Osteoblast (primary cell): ENCODE measurements at places on chromosomes 3 and 15. TPM values are rescaled to one million over a fixed set of nuclear protein-coding genes. Genes with fewer than 3 reads are reported as not detected.
A peak's percentile ranks its signal among the peaks of the same experiment; 100 is the strongest.

- DNase-seq = peak; percentile 86
These were observed 72.7 kb downstream of the FBLN2 start for GRCh38 chr3:13621381-13622221.

DNA sequence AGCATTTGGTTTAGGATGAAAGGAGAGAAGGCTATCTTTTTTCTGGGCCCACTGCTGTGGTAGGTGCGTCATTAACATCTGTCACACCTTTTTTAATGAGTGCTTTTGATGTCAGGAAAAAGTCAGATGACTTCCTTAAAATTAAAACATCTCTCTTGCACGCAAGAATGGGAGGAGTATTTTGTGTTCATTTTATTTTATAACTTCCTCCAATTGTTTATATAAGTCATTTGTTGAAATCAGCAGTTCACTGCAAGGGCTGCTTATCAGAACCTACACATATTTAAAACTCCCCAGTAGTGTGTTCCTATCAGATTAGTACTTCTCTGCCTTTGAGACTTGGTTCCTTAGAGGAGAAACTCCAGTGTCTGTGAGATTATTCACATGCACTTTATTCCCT is 143.8 kb downstream of the NEO1 start:
- DNase-seq = no peak

DNA sequence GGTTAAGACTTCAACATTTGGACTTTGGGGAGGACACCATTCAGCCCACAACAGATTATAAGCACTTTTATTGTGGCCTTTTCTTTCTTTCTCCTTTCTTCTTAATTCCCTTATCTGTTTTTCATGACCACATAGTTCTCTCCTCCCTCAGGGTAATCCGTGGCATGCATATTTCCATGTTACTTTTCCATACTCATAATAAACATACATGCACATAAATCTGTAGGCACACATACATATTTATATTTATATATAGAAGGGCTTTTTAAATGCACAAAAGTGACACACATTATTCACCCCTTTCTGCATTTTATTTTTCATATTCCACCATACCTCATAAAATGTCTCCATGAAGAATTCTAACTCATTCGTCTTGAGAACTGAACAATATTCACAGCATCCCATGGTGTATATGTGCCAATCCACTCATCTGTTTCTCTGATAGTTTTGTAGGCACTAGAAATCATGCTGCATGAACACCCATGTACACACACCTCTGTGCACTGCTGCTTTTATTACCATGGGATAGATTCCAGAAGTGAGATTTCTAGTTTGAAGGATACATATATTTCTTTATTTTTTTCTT is 38.1 kb upstream of the GADL1 start:
- DNase-seq = no peak

DNA sequence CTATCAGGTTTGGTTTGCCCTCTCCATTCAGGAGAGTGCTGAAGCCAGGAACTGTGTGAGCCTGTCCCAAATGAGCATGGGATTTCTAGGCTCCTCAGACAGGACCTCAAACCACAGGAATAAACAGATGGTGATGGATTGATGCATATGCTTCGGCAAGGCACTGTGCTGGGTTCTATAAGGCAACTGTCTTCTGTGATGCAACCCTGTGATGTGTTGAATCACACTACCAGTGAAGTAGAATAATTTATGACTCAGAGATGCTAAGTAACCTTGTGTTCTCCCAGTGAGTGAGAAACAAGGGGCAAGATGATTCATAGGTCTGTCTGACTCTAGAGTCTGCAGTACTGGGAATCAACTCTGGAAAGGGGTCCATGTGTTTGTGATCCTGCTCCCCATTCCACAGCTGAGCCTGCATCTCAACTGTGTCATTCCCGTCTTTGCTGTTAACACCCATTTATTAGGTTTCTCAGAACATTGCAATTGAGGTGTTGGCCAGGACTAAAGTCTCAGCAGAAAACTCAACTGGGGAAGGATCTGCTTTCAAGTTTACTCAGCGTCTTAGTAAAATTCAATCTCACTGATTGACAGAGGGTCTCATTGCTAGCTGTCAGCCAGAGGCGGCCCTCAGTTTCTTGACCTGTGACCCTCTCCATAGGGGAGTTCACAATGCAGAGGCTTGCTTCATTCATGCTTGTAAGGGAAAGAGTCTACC is 510.1 kb upstream of the CFAP20DC start:
- peak; percentile 91 for DNase-seq

- DNase-seq = no peak
These were observed 442.2 kb downstream of the SHQ1 start for GRCh38 chr3:72405943-72406566.

DNA sequence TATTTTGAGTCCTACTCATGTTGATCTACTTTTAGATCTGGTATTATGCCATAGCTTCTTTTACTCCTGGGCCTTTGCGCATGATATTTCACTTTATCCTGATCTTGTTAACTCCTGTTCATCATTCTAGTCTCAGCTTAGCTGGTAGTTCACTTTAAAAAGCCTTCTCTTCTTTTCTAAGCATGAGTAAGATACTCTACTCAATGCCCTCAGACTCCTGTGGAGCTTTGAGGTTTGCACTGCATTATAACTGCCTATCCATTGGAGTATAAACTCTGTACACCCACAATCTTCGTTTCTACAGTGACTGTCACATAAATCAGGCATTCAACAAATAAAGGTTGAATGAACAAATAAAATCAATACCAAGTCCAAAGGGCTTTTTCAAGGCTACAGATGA is 357.9 kb upstream of the KCNH8 start:
- DNase-seq = no peak

DNA sequence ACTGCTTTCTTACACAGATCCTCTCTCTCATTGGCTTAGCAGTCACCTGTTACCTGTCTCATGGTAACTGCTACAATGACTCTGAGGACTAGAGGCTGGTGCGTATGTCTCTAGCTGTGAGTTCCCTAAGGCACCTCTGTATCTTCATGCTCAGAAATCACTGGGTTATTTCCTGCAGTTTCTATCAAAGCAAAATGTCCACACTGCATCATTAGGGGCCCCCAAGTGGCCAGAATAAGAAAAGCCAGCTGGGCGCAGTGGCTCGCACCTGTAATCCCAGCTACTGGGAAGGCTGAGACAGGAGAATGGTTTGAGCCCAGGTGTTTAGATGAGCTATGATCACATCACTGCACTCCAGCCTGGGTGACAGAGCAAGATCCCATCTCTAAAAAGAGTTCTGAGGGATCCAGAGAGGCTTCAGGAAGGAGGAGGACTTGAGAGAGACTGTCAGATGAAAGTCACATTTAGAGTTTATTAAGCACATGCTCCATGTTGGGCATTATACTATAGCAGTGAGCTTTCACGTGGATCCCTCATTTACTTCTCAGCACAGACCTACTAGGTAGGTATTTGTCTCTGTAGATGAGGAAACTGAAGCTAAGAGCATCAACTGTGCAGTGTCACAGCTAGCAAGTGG is 2.3 kb upstream of the VPS18 start:
- peak; percentile 88 for DNase-seq

DNA sequence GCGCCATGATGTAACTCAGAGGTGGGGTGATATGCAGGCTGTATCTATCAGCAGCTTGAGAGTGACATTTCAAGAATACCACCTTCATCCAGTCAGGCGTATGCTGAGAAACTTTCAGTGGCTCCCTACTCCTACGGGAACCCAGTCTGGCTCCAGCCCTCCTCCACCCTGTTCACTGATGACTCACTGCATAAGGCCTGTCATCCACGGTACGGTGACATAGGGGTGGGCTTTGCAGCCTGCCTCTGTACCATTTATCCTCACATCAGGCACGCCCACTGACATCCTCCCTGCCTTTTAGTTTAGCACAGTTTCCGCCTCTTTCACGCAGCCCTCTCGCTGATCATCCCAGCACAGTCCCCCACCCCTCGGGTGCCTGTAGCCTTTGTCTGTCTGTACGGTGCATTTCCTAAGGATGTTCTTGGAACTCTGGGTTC is 11.7 kb downstream of the PXYLP1 start:
- no peak for DNase-seq

The CATSPER2 gene
- total RNA-seq = 1.1 and 3.8 TPM in 2 replicates

The HYAL1 gene
- total RNA-seq = under 0.01 and 0.59 TPM in 2 replicates

GRCh38 chr3:106161246-106161645 is 292.4 kb upstream of the CBLB start:
- DNase-seq = no peak

The CEP63 gene
- 15.9 and 42.4 TPM in 2 replicates for total RNA-seq

DNA sequence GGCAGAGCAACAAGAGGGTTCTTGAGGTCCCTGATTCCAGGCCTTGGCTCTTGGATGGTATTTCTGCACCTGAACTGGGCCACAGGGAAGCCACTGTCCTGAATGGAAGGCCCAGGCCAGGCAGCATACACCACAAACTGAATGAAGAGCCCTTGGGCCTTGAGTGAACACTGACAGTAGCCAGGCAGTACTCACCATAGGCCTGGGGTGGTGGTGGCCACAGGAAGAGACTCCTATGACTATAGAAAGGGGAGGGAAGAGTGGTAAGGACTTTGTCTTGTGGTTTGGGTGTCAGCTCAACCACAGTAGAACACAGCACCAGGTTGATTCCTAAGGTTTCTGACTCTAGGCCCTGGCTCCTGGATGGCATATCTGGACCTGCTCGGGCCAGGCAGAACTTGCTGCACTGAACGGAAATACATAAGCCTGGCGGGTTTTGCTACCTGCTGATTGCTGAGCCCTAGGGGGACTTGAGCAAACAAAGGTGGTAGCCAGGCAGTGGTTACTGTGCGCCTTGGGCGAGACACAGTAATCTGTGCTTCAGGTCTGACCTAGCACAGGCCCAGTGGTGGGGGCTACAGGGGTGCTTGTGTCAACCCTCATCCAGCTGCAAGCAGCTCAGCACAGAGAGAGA is 241.4 kb downstream of the ISL2 start:
- DNase-seq = no peak
